Activated T-cell treated with anti-CD3 and anti-CD28 coated beads, Interleukin-2, amount 50 U/mL, for 4 hours (primary cell): ENCODE measurements at places on chromosomes 6 and 20.

DNA sequence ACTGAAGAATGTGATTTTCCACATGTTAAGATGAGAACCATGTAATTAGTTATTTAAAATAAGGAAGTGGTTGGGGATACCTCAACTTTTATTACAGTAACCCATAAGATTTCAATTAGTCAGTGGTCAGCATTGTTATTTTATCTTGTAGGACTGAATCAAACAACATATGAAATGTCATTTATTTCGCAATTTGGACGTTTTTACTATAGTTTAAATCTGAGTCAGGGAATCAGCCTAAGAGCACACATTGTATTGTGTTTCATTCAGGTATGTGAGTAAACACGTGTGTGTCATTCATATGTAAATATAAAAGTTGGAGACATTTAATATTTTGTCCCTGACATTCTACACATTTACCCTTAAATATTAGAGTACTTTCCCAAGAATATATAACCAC, 1418.7 kb downstream of the GRIK2 start:
- DNase-seq = no peak

DNA sequence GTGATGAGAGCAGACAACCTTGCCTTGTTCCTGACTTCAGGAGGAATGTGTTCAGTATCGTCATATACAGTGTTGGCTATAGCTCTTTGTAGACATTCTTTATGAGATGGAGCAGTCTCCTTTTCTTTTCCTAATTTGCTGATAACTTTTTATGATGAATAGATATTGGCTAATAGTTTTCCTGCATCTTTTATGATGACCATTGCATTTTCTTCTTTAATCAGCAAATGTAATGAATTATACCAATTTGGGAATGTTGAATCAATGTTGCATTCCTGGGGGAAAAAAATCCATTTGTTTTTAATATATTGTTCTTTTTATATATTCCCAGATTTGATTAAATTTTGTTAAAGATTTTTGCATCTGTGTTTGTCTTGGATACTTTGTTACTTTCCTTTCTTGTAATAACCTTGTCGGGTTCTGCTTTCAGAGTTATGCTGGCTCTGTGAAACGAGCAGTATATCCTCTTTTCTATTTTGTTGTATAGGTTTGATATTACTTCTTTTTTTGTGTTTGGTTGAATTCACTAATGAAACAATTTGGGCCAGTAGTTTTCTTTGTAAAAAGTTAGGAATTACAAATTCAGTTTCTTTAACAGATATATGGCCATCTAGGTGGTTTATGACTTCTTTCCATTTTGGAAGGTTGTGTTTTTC, 23.9 kb downstream of the KDM1B start:
- no peak for DNase-seq

DNA sequence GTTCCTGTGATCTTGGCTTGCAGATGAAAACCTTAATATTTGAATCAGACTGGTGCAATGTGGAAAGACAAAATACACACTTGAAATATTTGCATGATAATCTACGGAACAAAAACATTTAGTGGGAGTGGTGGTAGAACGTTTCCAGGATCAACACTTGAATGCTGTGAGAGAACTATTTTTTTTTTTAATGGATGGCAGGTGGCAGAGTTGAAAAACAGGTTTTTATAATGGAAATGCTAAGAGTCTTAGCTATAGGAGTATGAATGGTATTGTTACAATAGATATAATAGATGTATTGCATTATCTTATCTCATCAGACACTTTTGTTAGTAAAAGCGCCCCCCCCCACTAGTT, 49.2 kb downstream of the CDKAL1 start:
- DNase-seq = no peak

DNA sequence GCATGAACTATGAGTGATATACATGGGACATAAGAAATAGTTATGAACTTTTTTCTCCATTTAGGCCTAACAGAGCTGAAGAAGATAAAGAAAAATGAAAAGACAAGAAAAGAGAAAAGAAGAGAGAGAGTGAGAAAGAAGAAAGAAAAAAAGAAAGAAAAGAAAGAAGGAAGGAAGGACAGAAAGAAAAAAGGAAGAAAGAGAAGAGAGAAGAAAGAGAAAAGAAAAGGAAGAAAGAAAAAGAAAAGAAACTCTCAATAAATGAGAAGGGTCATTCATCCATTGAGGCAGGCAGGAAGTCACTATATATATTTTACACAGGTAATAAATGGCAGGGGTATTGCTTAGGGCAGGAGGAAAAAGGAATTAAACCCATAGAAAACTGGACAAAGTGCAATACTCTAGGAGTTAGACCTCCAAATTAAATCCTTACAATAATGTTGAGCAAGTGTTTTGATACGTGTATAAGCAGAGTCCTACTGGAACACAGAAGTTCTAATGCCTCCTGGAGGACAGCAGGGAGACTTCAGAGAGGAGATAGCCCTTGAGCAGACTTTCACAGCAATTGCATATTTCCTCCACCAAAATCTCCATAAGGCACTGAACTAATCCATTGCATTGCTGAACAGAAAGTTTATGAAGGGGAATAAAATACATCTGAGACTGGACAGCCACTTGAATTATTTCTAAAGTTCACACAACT, 86.4 kb upstream of the TENT5A start:
- DNase-seq = no peak

GRCh38 chr6:106685833-106686232, 56.5 kb downstream of the QRSL1 start:
- no peak for DNase-seq

DNA sequence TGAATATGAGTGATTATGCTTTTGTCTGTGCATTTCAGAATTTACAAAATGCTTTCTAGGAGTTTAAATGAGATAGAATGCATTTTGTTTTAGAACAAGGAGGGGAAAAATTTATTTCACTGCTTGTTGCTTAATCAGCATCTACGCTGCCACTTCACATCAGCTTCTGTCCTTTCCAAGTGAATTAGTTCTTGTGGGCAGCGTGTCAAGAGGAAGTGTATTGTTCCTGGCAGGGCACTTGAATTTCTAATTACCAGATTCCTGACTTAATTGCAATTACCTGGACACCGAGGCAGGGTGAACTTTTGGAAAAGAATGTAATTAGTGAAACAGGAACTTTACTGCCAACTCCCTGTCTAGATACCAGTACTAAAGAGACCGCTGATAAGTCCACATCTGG, 263.5 kb downstream of the TMEM242 start:
- DNase-seq = no peak

DNA sequence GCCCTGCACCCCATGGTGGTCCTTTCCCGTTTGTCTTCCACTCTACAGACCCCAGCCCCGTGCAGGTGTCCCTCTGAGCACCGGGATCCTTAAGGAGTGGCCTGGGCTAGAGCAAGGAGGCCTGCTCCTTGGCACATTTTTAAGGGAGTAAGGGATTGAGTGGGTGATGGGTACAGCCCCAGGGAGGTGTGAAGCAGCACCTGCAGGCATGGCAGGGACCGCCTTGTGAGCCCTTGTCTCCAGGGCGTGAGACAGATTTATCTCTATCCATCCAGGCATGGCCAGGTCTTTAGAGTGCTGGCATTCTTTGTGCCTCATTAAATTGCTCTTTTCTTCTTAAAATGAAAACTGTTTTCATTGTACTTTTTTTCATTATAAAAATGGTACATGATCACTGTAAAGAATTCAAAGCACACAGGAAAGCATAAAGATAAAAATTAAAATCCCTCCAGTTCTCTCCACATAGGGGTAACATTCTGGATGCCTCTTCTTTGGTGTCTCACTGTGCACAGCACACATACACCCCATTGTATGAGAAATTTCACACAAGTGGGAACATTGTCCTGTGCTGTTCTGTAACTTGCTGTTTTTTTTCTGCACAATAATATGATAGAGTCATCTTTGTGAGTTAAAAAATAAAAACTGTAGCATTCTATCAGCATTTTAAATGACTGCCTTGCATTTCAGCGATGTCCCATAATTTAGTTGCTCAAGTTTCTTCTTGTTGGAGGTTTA, 31.9 kb upstream of the ZNF831 start:
- no peak for DNase-seq

GRCh38 chr6:24720131-24720603, 1.2 kb upstream of the C6orf62 start:
- peak; percentile 79 for DNase-seq

DNA sequence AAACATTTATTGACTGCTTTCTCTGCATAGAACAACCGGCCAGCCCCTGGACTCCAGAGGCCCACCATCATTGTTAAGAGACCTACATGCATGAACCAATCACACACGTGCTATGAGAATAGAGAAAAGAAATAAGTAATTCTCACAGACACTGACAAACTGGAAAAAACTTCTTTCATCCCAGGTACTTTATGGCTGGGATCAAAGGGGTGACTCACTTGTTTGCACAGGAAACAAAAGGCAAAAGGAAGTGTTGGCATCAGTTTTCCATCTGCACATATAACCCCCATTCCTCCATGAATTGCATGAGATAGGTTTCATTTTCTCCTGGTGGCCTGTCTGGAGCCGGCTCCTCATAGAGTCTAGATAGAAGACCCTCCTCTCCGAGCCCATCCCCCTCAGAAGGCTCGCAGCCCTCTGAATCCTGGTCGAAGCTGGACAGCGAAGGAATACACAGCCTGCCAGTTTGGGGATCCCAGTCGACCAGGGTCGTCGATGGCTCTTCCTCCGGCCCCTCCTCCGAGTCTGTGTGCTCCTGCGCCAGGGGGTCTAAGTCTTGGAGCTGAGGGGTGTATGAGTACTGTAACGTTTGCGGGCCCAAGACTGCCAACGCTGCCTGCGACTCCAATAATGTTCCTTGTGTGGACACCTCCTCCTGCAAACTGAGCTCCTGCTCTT, 43.3 kb downstream of the IL20RA start:
- no peak for DNase-seq

DNA sequence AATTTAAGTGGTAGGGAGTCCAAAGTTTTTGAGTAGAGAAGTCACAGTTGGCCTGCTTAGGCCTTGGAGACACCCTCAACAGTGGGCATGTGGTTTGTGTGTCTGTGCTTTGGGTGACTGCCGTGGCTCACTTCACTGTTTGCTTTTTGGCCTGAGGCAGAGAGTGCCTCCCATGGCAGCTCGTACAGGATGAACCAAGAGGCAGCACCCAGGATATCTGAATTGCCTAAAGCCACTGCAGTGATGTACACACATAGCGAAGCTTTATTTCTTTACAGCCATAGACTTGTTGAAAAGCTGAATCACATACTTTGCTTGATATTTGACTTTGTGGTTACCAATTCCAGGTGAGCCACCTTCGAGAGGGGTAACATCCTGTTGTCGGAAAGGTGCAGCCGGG, 21.6 kb downstream of the RREB1 start:
- no peak for DNase-seq

GRCh38 chr20:8043687-8044282, 24.2 kb upstream of the TMX4 start:
- no peak for DNase-seq

- DNase-seq = no peak
Measured at GRCh38 chr6:137423451-137424168, 70.6 kb downstream of the OLIG3 start.

GRCh38 chr6:139230391-139230840, 61.4 kb downstream of the TXLNB start:
- no peak for DNase-seq

DNA sequence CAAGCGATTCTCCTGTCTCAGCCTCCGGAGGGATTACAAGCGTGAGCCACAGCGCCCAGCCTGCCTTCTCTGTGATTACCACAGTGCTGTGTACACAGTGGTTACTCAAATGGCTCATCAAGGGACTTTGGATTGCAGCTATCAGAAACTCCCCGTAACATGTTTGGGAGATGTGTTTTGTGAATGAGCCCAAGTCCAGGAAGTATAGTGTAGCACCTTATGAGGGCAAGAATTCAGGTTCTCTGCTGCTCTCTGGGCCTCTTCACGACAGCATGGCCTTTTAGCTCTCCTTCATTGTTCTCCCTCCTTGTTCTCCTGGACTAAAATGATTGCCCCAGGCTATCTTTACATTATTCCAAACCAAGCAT, 34.1 kb upstream of the RPL7L1 start:
- no peak for DNase-seq

- DNase-seq = no peak
Measured at GRCh38 chr6:139593081-139593480, 218.6 kb upstream of the CITED2 start.

- DNase-seq = no peak
Measured at GRCh38 chr6:168462289-168462853, 21.4 kb downstream of the SMOC2 start.

DNA sequence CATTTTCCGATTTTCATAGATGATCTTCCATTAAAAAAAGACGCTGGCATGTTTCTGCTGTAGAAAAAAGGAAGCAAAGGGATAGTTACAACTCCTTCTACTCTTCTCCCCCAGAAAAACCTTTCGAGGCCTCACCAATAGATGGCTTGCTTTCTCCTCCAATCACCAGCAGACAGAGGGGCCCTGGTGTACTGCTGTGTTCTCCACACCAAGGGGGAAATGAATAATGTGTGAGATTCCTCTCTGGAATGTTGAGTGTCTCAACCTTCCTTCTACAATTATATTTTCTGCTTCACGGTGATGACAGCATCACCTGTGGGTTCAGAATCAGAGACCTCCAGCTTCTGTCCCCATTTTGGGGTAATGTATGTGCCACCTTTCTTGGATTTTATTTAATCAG, 185.7 kb upstream of the FLRT3 start:
- DNase-seq = no peak

DNA sequence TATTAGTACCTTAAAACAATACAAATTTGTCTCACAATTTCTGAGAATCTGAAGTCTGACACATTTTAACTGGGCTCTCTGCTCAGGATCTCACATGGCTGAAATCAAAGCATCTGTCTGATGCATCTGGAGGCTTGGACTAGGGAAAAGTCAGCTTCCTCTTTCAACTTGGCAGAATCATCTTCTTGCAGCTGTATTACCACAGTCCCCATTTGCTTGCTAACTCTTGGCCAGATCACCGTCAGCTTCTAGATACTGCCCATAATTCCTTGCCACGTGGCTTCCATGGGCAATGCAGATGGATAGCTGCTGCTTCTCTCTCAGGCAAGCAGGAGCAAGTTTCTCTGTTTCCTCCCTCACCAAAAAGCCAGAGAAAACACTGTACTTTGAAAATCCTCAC, 1106.4 kb upstream of the CITED2 start:
- no peak for DNase-seq

DNA sequence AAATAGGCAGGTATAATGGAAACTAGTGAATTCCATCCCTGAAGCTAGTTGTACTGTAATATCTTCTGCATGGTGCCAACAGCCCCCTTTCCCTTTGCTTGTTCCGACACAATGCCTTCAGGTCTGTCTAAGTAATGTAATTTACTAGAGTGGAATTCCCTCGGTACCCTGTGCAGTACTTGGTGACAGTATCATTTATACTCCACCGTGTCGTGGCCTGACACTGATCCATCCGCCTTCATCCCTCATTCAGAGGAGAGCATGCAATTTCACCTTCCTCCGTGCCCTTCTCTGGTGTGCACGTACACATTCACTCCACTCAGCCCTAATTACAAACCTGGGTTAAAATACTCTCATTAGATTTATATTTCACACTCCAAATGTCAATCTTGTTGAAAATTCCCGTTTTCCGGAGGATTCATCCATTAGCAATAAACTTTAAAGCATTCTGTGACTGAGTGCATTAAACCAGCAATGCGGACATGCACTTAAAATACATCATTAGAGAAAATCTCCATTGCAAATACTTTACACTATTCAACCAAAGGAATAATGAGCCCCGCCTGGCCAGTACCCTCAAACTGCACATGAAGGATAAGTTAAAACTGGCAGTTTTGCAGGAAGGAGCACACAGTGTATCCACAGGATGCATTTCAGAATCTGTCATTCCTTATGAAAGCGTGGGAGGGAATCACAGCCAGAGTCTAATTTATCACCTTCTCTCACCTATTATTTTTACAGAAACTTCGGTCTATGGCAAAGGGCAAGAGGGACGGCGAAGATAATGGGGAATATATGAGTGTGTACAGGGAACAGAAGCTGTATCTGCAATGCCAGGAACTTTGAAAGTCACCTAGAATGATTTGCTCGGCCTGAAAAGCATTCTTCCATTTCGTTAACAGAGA, 182.5 kb downstream of the GJA10 start:
- DNase-seq = no peak
